CD8-positive, alpha-beta memory T cell (primary cell): ENCODE measurements at places on chromosomes 6 and 20.

DNA sequence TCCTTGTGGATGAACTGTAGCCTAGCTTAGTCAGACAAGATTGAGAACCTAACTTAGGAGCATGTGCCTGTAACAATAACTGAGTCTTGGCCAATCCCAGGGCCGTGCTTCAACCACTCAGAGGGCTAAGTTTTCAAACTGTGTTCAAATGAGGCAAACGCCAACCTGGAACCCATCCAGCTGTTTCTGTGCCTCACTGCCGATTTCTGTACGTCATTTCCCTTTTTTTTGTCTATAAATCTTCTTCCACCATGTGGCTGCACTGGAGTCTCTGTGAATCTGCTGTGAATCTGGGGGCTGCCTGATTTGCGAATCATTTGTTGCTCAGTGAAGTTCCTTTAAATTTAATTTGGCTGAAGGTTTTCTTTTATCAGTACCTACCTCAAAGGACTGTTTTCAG is 115.0 kb upstream of the CHD6 start:
- DNase-seq = no peak

DNA sequence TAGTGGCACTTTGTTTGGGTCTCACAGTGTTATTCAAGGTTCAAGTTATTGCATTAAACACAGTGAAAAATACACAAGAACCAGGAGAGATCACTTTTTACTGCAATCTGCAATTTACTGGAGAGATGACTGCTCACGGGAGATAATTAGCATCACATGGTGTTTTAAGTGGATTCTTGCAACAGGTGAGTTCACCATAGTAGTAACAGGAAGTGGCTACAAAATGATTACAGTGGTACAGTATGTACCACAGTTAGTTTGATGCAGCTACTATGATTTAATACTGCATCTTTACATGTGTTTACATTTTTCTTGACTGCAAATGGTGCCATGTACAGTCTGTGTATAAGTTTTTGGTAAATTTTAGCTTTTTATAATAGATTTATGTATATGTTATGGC is 96.5 kb upstream of the SCP2D1 start:
- no peak for DNase-seq

GRCh38 chr6:41200901-41201763 is at the start of gene TREML2:
TSS of gene TREML2 (minus strand) at chr6:41201149. CDS start at chr6:41201008, 141 bp downstream.
- DNase-seq = no peak

- no peak for DNase-seq
Observed at GRCh38 chr6:84774157-84774984, 10.0 kb upstream of the TBX18 start.

DNA sequence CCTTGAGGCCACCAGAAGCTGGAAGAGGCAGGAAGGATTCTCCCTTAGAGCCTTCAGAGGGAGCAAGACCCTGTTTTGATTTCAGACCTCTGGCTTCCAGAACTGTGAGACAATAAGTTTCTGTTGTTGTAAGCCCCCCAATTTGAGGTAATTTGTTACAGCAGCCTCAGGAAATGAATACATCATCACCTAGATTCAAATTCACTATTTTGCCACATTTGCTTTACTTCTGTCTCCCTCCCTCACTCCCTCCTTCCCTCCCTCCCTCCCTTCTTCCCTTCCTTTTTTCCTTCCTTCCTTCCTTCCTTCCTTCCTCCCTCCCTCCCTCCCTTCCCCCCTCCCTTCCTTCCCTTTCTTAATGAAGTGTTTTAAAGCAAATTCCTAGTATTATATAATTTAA is 58.1 kb upstream of the KIF13A start:
- DNase-seq = no peak

DNA sequence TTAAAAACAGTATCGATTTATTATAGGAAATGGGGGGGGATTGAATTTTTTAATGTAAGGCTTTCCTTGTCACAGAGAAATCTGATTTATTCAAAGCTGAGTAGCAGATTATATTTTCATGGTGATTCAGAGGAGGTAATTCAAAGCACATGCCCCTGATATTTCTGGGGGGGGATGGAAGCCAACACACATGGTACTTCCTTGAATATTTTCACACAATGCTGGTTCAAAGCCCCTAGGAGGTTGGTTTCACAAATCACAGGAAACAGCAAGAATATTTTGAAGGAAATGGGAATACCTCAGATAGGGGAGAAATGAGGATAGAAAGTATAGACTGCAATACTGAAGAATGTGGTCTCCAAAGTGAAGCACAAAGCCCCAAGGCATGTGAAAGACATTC is 98.8 kb downstream of the RTN4IP1 start:
- DNase-seq = no peak

GRCh38 chr6:132814716-132815570 is 574 bp downstream of the RPS12 start:
- DNase-seq = no peak

GRCh38 chr6:8219352-8219943 is 117.1 kb upstream of the EEF1E1 start:
- DNase-seq = no peak

GRCh38 chr6:32167154-32167760 is 2.9 kb downstream of the EGFL8 start:
- no peak for DNase-seq

GRCh38 chr20:53582574-53583351 is 10.9 kb downstream of the ZNF217 start:
- DNase-seq = peak; percentile 26

DNA sequence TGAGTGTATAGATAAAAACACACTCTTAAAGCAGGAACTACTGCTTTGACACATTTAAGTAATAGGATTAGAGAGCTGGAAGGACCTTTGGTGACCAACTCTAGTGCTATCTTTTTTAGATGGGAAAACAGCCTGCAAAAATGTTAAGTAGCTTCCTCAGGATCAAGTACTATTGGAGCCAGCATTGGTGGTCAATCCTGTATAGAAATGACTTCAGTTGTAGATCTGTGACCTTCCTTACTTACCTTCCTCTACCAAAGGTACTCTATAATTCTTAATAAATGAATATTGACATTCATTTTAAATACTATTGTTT is 18.7 kb downstream of the KCNQ5 start:
- no peak for DNase-seq

DNA sequence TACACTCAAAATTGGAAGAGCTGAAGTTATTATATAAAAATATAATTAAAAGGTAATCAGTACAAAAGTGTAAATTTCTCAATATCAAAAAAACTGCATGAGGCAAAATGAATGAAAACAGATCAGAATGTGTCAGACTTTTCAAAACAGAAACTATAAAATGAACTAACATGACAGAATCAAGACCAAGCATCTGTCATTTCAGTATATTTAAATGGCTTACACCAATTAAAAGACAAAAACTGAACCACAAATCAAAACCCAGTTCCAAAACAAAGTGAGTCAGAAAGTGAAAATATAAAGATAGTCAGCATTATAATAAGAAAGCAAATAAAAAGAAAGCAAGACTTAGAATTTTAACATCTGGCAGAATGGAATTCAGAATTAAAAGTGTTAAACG is 289.7 kb downstream of the UBE3D start:
- no peak for DNase-seq

GRCh38 chr6:71088166-71088565 is 131.3 kb upstream of the B3GAT2 start:
- DNase-seq = no peak

GRCh38 chr6:95186710-95187109 is 390.6 kb upstream of the MANEA start:
- DNase-seq = no peak

DNA sequence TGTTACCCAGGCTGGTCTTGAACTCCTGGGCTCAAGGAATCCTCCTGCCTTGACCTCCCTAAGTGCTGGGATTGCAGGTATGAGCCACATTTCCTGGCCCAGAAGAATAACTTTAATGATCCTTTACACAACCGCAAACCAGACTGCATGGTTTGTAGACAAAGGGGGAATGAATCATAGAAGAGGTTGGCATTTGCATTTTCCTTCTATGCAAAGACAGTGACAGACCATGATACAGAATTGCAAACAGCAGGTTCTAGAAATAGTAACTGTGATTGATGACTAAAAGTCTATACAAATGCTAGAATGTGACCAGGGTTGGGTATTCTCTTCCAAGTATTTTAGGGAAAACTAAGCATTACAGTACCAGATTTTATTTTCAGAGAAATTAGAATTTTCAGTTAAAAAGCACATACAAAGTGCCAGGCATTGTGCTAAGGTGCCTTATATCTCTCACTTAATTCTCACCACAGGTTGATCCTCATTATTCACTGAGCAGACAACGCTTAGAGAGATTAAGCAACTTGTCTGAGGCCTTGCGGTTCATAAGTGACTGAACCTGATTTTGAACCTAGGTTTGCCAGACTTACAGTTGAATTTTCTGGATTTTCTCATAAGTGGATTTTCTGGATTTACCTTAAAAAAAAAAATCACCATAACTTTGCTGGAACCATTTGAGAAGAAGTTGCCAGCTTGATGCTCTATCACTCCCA is 146.6 kb downstream of the ZFAND3 start:
- DNase-seq = no peak

GRCh38 chr20:47861116-47861515 is 75.8 kb upstream of the SULF2 start:
- DNase-seq = no peak

DNA sequence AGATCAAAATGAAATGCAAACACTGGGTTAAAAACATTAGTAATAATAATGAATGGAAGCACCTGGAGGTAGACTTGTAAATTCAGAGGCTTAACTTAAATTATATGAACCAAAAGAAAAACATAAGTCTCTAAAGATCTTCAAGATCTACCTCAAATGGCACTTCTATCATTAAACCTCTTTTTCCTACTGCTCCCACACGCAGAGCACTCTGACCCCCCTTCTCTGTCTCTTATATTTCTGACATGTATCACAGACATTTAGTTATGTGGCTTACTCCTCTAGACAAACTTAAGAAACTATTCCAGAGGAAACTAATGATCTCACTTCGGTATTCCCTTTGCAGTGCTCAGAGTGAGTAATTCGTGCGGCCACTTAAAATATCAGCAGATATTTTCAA is 1.1 kb downstream of the TBC1D32 start:
- no peak for DNase-seq
